NCI-H2081 (cell line): ENCODE measurements at places on chromosomes 6 and 20.
A peak's percentile ranks its signal among the peaks of the same experiment; 100 is the strongest.

DNA sequence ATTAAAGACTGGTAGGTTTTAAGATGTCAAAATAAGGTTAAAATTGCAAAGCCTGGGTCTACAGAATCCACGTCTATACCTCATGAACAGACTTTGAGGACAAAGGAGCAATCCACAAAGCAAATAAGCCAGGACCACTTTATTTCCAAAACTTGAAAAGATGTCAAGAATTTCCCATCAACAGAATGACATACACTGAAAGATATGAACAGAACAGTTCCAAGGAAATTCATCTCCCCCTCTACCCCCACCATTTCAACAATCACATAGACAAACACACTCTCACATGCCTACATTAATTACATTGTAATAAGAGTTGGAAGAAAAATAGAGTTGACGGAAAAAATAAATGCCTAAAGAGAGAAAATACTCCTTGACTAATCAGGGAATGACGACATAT is 45.2 kb upstream of the NHSL1 start:
- no peak for DNase-seq

GRCh38 chr6:55974688-55975087 is 99.3 kb upstream of the BMP5 start:
- no peak for DNase-seq

DNA sequence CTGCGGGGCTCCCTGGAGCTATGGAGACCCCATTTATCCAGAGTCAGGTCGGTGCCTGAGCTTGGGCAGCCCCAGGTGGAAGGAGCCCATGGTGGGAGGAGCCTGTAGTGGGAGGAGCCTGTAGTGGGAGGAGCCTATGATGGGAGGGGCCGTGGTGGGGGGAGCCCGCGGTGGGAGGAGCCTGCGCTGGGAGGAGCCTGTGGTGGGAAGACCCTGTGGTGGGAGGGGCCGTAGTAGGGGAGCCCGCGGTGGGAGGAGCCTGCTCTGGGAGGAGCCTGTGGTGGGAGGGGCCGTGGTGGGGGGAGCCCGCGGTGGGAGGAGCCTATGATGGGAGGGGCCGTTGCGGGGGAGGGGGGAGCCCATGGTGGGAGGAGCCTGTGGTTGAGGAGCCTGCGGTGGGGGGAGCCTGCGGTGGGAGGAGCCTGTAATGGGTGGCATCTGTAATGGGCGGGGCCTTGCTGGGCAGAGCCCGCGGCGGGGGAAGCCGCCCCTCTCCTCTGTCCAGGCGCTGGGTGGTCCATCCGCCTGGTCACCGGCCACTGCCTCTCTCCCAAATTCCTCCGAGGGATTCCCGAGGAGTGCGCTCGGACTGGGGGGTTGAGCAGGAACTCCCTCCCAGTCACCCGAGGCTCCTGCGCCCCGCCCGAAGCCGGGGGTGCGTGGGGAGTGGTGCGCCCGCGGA is 567 bp upstream of the FNDC11 start:
- peak; percentile 15 for DNase-seq

- DNase-seq: no peak
These were observed 3.1 kb downstream of the CRYBG1 start for GRCh38 chr6:106363401-106364138.

GRCh38 chr6:108644252-108644651 is 83.5 kb downstream of the FOXO3 start:
- DNase-seq: no peak

GRCh38 chr6:55497694-55498093 is 81.3 kb downstream of the HMGCLL1 start:
- no peak for DNase-seq

DNA sequence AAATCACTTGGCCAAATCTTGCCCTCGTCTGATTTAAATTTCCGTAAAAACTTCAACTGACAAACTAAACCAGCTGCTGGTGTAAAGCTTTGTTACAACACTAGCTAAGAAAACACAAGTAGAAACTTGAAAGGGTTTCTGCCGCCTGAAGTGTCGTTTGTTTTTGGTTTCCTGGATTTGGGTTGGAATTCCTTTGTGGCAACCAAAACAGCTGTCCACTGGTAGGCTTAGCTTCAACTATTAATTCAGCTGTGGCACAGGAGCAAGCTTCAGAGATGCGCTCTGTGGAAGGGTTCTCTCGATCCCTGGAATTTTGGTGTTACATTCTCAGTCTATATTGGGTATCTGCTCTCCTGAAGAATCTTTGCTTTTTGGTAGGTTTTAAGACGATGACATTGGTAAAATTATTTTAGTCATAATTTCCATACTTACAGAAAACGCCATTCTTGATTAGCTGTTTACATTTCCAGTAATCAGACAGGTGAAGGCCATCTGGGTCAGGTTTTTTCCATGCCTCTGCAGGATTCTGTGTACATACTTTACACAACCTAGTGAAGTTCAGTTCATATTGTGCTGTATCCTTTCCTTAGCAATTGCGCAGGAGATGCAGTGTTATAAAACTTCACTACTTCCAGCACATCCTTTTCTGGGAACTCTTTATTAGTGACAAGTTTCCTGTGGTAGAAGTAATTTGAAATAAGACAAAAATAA is 29.9 kb upstream of the SAMD3 start:
- DNase-seq: no peak

DNA sequence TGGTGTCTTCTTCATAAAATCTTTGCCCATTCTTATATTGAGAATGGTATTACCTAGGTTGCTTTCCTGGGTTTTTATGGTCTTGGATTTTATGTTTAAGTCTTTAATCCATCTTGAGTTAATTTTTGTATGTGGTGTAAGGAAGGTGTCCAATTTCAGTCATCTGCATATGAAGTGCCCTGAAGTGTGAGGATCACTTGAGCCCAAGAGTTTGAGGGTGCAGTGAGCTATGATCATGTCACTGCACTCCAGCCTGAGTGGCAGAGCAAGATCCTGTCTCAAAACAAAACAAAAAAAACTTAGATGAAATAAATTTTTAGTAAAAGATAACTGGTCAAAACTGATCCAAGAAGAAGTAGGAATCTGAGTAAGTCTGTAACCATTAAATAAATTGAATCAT is 215.4 kb downstream of the TBC1D7 start:
- DNase-seq: no peak

DNA sequence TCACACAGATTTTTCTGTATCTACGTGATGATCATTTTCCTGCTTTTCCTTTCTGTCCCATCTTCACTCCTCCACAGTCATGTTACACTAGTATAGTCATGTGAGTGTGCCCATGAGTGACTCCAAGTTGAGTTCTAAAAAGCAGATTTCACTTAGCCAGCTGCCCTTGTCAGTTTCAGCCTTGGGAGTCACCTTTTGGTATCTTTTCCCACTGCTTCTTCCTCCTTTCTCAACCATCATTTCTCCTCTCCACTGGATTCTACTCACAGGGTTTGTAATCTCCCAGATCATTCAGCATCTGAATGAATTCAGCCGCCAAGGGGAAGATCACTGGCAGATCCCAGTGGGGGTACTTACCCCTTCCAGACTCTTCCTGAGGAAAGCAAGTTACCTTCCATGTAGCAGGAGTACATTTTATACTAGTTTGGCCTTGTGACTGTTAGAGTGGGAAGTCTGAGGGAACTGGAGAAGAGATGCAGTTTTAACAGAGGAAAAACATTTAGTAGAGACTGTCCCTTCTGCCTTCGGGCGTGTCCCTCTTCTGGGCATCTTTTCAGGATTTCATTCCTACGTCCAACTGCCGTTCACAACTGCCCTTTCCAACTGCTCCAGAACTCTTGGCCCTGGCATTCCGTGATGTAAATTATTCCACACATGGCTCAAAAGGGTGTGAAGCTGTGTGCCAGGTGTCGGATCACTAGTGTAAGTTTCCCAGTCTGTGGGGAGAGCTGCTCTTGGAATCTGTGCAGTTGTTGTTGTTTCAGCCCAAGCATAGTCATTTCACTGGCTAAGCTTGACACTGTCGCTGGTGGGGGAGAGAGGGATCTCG is 38.9 kb downstream of the BICRAL start:
- DNase-seq: no peak

GRCh38 chr6:139784222-139784769 is 409.8 kb upstream of the CITED2 start:
- DNase-seq: no peak

- DNase-seq: no peak
These were observed 169.3 kb downstream of the SLC16A10 start for GRCh38 chr6:111256646-111257045.

DNA sequence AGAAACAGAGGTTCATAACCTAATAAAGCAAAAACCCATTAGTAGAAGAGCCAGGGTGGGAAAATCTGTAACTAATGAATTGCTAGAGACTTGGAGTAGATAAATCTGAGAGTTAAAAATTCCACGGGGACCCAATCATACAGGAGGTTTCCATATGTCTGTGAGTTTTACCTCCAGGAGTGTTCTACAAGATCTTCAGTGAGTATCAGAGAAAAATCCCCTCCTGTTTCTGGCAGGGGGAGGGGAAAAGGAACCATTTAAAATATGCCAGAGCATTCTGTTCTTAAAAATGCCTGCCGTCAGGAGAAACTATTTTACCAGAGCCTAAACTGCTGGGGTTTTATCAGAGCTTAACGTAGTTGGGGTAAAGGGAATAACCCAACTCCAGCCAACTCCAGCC is 54.0 kb upstream of the PLN start:
- no peak for DNase-seq

DNA sequence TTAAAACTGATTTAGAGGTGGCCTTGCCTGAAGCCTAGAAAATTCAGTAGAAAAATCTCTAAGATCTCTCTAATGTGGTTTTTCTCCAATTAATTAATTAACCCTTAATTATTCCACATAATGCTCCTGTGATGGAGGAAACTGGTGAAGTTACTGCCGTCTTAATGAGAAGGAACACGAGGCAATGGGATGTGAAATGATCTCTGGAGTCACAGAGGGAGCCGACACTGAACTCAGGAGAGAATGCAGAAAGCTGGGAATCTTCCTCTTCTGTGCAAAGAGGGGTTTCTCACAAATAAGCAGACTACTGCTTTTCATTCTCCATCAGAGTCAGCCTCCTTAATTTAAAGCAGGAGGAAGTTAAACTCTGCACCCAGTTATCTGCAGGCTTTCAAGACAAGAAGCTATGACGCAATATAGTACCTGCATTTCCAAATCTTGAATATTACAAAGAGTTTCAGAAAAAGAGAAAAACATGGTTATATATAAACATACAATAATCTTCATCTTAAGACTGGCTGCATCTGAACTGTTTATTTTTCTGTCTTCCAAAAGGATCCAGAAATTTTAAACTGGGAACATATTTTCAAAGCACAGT is 18.1 kb upstream of the SNRPB2 start:
- DNase-seq: no peak

- no peak for DNase-seq
These were observed 73.0 kb upstream of the TSHZ2 start for GRCh38 chr20:52899041-52899608.

DNA sequence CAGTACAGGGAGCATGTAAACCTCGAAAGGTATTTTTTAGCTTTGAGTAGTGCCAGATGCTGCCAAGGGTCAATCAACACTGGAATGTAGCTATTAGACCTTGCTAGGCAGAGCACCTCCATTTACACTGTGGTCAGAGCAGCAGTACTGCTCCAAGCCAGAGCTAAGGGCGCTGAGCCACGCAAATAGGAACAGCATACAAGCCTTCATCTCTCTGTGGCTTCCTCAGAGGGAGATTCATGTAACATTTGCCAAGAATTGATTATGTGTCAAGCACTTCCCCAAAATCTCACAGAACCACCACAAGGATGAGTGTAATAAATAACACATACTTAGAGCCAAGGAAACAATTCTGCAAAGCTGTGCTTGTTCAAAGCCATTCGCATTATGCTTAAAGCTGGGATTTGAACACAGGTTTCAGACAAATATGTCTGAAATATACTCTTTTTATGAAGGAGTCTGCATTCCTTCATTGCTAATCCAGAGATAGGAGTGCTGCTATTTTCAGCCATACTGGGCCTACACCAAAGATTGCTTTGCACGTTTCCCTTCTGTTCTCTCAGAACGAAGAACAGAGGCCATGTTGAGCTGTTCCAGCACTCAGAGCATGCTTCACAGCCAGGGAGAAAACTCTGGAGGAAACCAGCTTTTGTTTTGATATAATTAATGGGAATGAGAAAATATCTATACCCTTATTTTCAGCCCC is 97.7 kb downstream of the SLC16A10 start:
- DNase-seq: no peak

DNA sequence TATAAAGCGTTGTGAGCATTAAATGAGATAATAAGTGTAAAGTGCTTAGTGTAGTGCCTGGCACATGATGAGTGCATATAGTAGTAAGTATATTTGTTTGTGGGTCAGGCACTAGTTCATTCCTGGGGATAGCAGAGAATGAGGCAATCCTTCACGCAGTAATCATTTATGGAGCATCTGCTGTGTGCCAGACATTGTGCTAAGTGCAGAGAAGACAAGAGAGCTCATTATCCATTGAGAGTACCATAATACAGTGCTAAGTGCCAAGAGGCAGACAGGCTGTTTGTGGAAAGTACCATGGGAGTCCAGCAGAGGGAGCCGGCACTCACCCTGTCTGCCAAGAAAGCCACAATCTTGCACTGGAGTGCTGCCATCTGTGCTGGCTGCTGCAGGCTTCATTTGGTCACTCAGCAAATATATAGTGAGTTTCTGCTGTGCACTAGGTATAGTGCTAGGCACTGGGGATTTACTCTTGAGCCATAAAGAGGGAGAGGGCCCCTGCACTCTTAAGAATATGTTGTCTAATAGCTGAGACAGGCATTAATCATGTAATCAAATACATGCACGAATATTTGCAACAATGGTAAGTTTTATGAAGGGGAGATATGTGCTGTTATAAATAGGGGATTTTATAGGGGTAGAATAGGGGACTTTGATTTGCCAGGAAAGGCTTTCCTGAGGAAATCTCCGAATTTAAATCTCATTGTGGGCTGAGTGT is 12.9 kb upstream of the MROH8 start:
- DNase-seq: peak; percentile 75

DNA sequence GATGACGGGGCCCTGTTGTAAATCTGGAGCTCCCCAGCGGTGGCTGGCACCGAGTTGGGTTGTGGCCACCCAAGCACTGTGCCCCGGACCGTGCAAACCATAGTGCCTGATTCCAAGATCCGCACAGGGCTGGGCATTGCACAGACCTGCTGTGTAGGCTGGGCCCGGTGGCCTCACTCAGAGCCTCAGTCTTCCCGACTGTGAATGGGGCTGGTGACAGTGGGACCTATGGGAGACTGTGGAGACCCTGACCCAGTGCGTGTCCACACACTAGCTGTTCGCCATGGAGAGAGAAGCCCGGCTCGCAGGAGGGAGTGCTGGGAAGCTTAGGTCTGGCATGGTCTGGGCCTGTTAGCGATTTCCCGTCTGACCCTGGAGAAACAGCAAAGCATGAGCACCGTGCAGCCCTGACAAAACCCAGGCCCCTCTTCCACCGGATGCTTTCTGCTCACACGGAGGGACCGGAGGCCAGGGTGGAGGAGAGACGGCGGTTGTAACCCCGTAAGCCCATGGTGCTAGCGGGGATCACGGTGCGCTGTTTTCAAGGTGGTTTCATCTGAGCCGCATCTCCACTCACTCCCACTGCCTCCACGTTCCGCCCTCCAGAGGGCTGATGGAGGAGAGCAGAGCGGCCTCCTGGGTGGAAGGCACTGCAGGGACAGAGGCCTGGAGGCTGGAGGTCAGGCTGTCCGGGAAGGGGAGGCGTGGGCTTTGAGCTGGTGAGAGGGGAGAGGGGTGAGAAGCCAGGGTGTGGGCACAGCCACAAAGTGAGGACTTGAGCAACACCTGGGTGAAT is 52.2 kb downstream of the SRC start:
- DNase-seq: no peak
